Amniotic stem cell (primary cell): ENCODE measurements at places on chromosomes 5 and 9.

GRCh38 chr5:135323227-135323626, 75.8 kb downstream of the MACROH2A1 start:
- DNase-seq: no peak

GRCh38 chr5:159712672-159713071, 203.6 kb upstream of the ADRA1B start:
- DNase-seq: no peak

DNA sequence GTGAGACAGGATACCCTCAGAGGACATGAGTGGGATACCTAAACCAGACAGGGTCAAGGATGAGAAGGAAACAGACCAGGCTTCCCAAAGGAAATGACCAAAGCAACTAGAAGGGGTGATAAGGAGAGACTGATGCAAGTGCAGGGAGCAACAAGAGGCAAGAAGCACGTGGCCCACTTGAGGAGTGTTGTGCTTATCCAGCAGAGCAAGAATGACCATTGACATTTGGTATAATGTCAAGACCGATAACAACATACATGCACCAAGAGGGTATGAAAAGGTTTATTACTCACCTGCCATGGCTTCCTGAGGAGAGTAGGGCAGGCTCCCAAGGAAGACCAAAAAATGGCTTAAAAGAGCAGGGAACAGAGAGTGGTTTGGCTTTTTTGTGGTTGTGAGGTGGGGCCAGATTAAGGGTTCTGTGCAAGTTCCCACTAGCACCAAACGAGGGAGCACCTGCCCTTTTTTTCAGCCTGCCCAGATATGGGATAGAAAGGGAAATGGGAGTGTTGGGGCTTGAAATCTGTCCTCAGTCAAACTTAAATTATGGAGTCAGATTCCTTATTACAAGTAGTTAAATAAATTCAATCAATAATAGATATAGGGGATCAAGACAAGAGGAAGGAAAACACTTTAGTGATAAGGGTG, 513.6 kb downstream of the RASEF start:
- no peak for DNase-seq

DNA sequence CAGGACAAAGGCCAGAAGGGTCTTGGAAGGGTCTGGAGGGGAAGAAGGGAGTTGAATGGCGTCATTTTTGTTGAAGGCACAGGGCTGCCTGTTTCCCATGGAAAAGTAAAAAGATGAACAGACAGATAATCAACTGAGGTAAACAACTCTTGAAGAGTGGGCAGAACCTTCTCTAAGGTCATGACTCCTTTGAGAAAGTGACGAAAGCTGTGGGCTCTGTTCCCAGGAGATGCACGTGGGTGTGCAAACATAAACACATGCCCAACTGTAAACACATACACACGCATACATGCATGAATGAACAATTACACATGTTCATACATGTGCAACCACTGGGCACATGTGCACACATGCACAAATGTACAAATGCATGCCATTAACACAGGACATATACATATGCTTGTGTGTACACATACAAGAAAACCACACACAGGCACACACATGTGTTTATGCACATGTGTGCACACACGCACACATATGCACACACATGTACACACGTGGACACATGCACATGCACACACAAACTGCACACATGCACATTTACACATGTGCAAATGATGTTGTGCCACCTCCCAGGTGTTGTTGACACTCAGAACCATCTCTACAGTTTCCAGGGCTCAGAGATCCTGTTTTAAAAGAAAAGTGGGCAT, 143.3 kb downstream of the GADD45G start:
- DNase-seq: no peak

DNA sequence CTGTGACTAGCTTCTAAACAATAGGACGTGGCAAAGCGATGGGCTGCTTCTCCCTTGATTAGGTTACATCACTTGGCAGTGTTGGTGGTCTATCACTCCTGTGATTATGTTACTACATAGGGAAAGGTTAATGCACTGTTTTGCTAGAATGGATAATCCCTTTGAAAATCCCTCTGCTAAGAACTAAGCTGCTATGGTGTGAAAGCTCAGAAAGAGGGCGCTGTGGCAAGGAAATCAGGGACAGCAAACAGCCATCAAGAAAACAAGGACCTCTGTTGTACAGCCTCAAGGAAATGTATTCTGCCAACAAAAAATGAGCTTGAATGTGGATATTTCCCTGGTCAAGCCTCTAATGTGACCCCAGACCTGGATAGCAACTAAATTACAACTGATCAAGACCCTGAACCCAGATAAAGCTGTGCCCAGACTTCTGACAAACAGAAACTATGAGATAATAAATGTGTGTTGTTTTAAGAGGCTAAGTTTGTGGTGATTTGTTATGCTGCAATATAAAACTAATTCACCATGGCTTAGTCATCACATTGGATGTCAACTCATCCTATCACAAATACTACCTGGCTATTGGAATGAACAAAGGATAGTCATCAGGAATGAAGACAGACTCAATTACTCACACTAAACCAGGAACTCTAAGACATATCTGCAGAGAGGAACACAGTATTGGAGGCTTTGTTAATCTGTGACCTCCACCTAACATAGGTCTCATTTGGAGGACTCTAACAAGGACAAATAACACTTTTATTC, 1215.9 kb downstream of the EFNA5 start:
- no peak for DNase-seq

- DNase-seq: no peak
Measured at GRCh38 chr5:146050086-146050485, 55.3 kb downstream of the PLAC8L1 start.

- DNase-seq: no peak
Measured at GRCh38 chr9:13586587-13587374, 307.3 kb upstream of the MPDZ start.

DNA sequence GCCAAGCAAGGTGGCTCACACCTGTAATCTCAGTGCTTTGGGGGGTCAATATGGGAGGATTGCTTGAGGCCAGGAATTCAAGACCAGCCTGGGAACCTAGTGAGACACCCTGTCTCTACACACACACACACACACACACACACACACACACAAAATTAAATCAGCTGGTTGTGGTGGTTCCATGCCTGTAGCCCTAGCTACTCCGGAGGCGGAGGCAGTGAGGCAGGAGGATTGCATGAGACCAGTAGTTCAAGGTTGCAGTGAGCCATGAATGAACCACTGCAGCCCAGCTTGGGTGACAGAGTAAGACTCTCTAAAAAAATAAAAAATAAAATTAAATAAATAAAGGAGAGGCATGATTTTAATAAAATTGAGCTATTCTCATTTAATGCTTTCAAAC, 13.1 kb downstream of the CEMIP2 start:
- DNase-seq: no peak

- no peak for DNase-seq
Measured at GRCh38 chr9:82805027-82805426, 257.9 kb downstream of the RASEF start.

GRCh38 chr9:90915693-90916092, 114.1 kb downstream of the SYK start:
- DNase-seq: no peak

- DNase-seq: no peak
Measured at GRCh38 chr5:168443950-168444700, 42.1 kb upstream of the RARS1 start.

GRCh38 chr5:16493261-16493660, 27.7 kb upstream of the ZNF622 start:
- no peak for DNase-seq

- DNase-seq: no peak
Measured at GRCh38 chr9:84379740-84380139, 39.2 kb upstream of the SLC28A3 start.

DNA sequence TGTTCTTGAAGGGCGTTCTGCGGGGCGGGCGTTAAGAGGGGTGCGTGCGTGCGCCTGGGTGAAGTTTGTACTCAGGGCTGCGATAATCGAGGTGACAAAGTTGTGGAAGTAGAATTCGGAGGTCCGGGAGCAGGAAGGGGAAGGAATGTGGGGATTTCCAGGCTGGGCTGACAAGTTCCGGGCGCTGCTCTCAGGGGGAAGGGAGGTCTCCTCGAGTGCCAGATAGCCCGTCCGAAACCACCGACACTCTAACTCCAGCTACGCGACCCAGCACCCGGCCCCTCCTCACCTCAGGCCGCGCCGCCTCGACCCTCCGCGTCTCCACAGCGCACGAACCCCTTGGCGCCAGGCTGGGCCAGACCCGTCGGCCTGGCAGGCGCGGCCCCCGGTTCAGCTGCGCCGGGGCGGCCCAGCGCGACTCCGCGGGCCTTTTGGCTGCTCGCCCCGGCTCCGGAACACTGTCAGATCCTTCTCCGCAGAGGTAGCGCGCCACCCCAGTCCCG, at the start of gene IL6ST:
Gene IL6ST, minus strand, starts transcription at position 469 of the 503 bp plus-strand sequence. CDS start 18,685 bp downstream, outside the sequence.
- peak; percentile 78 for DNase-seq

GRCh38 chr9:126347911-126348760, 21.5 kb downstream of the MVB12B start:
- no peak for DNase-seq

DNA sequence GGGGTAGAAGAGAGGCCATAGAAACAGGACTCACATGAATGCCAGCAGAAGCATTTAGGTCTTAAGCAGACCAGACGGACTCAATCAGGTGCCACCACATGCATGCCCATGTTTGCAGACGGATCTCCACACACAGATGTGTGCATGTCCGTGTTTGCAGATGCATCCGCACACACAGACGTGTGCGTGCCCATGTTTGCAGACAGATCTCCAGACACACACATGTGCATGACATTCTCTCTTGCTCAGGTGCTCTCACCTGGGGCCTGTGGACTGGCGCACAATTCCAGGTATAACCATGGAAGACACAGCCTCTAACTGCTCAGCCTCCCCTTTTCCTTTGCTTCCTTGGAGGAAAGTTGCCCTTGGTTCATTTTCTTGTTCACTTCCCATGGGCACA, 148.3 kb downstream of the CACNA1B start:
- DNase-seq: no peak

GRCh38 chr9:34271265-34272006, 57.6 kb downstream of the KIF24 start:
- no peak for DNase-seq

DNA sequence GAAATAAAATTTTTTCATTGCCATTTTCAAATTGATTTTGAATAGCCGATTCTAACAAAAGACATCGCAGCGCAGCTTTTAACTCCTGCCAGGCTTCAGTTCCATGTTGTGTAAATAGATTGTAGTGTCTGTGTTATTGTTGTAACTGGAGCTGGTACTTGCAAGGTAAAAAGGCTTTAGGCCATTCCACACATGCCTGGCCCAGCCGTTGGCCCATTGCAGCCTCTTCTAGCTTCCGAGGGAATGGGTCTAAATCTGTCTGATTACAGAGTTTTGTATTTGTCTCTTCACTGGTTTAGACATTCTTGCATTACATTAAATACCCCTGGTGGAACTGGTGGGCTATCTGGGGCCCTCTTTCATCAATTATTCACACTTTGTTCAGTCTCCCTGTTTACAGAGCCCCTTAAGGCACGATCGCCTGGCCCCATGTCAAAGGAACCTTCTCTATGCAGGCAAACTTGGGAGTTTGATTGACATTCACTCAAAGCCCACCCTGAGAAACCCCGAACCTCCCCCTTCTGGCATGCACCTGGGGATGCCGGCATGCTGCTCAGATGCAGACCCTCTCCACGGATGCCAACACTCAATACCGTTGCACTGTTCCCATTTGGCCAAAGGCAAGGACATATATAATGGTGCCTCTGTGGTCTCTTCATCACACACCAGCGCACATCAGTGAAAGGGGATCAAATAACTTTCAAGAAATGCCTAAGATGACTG, 281.7 kb upstream of the IRX2 start:
- no peak for DNase-seq

DNA sequence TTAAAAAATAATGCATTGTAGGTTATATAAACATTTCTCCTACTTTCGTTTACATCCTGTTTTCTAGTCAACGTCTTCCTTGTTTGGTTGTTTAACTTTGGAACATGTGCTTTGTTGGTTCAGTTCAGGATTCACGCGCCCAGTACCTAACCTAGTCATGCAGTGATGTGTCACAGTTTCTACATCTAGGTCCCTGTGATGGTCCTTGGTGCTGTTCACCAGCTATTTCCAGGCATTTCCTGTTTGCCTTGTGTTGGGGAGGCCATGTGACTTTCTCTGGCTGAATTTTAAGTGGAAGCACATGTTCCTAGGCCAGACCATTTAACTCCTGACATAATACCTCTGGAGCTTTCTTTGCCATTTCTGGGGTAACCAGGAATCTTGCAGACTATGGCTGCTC, 292.3 kb downstream of the SMARCA2 start:
- DNase-seq: no peak

GRCh38 chr5:165029099-165029870, 1523.9 kb downstream of the MAT2B start:
- DNase-seq: no peak

GRCh38 chr9:73325983-73326382, 174.3 kb downstream of the ANXA1 start:
- no peak for DNase-seq

- DNase-seq: no peak
Measured at GRCh38 chr9:72025906-72026305, 34.5 kb downstream of the C9orf57 start.

GRCh38 chr5:129664336-129664937, 83.5 kb upstream of the MINAR2 start:
- no peak for DNase-seq

DNA sequence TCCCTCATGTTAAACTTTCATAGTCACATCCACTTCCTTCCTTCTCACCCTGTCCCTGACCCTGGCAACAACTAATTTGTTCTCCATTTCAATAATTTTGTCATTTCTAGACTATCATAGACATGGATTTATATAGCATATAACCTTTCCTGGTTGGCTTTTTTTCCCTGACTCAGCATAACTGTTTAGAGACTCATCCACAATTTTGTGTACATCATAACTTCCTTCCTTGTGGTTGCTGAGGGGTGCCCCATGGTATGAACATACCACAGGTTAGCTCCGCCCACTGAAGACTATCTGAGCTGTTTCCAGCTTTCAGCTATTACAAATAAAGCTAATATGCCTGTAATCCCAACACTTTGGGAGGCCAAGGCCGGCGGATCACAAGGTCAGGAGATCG, 137.3 kb downstream of the PHF2 start:
- DNase-seq: no peak

GRCh38 chr5:54347221-54347865, 37.0 kb upstream of the ARL15 start:
- no peak for DNase-seq

DNA sequence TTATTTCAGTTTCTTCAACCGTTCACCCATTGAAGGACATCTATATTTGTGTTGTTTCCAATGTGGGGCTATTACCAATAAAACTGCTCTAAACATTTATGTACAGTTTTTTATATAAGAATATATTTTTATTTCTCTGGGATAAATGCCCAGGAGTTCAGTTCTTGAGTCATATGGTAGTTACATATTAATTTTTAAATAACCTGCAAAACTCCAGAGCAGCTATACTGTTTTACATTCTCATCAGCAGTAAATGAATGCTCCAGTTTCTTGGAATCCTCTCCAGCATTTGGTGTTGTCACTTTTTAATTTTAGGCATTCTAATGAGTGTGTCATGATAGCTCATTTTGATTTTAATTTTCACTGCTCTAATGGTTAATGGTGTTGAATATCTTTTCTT, 36.2 kb downstream of the CDK7 start:
- DNase-seq: no peak

GRCh38 chr9:98964911-98965336, 21.2 kb downstream of the COL15A1 start:
- DNase-seq: no peak

- no peak for DNase-seq
Measured at GRCh38 chr5:175738126-175738525, 80.3 kb downstream of the HRH2 start.

GRCh38 chr9:5516453-5517220, 6.3 kb downstream of the PDCD1LG2 start:
- no peak for DNase-seq
